ENCODE measurements at places on chromosomes 1 and 21.

- DNase-seq: no peak
These were observed 11.5 kb downstream of the PALMD start for GRCh38 chr1:99657213-99658030.

DNA sequence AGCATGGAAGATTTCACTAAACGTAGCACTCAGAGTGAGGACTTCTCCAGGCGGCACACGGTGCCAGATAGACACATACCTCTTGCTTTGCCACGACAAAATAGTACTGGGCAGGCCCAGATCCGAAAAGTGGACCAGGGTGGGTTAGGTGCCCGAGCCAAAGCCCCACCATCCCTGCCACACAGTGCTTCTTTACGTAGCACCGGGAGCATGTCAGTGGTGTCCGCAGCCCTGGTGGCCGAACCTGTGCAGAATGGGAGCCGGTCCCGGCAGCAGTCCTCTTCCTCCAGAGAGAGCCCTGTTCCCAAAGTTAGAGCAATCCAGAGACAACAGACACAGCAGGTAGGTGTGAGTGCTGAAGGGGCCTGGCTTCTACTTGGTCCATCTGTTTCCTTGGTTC, 38.6 kb downstream of the CLEC20A start:
- no peak for DNase-seq

GRCh38 chr1:180956028-180956640, 43.4 kb downstream of the KIAA1614 start:
- no peak for DNase-seq

DNA sequence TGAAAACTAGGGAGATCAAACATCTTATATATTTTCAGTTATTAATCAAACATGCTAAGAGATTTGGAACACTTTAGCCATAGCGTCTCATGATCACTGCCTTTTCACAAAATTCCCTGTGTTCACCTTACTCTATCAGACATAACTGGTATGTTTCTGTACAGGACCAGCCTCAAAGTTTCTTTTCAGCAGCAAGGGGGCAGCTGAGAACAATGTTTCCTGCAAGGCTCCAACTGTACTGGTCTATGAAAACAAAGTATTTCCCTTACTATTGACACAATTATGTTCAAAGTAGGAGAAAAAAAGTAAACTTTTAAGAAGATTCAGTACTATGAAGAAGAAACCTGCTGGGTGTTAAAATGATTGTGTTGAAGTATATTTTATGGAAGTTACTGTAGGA, 98.5 kb downstream of the ATF6 start:
- DNase-seq: no peak

GRCh38 chr1:28135371-28136168, 40.9 kb downstream of the PTAFR start:
- DNase-seq: no peak

- DNase-seq: no peak
These were observed 1.9 kb upstream of the GPR88 start for GRCh38 chr1:100536031-100536430.

DNA sequence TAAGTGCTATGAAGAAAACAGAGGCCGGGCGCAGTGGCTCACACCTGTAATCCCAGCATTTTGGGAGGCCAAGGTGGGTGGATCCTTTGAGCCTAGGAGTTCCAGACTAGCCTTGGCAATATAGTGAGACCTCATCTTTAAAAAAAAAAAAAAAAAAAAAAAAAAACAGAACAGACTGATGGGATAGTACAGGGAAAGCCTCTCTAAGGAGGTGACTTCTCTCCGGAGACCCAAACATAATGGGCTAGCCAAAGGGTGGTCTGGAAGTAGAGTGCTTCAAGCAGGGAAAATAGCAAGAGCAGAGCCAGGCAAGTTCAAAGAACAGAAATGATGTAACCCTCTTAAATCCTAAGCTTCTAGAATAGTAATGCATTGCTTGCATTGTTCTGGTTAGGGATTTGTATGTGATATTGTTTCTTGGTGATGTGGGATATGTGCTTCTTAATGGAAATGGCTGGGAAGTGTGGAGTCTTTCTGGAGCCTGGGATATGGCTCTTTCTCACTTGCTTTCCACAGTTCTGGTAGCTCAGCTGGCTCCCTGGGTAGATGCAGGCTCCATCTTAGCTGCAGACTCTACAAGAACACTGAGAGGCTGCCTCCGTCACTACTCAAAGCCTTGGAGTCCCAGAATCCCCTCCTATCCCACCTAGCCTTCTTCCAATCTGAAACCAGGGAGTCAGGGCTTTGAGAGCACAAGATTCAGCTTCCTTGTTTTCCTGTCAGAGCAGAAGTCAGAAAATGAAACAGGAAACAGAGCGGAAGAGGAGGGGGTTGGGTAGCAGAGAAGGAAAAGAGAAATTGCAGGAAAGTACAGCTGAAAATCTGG, 1.9 kb upstream of the PIGV start:
- no peak for DNase-seq

GRCh38 chr21:36321325-36322082, 1.5 kb downstream of the MORC3 start:
- no peak for DNase-seq

GRCh38 chr1:45623972-45624371, at the start of gene CCDC17:
Gene CCDC17, minus strand, starts transcription at chr1:45624054. Its CDS starts 145 bp downstream, at chr1:45623909.
- no peak for DNase-seq

DNA sequence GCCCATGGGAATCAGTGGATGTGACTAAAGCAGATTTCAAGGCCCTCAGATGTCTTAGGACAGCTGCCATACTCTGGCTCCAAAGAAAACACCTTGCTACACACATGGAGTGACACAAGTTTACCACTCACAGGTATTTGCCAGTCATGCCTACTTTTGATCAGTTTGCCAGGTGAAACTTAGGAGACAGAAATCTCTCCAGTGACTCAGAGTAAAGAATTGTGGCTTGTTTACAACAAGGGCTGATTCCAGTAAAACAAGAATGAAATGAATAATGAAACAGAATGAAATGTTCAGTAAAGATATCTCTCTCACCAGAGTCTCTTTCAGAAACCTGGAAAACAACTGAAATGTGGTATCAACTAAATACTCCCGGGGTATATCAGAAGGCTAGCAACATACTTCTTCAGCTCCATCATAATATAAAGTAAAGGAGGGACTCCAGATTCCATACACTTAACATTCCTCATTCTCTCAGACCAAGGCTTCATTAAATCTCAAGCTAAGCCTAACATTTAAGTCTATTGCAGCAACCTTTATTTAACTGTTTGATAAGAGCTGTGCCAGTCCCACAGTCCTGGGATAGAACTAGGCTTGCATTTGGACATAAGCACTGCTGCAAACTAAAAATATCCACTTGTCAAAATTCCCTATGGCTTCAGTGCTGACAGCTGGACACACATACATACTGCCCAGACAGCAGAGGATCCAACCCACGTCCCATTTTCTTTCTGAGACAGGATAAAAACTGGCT, 143.3 kb downstream of the SIPA1L2 start:
- no peak for DNase-seq

GRCh38 chr1:29785554-29785953, 549.2 kb downstream of the PTPRU start:
- no peak for DNase-seq

- DNase-seq: no peak
These were observed 176.4 kb downstream of the ETS2 start for GRCh38 chr21:38982096-38982495.

DNA sequence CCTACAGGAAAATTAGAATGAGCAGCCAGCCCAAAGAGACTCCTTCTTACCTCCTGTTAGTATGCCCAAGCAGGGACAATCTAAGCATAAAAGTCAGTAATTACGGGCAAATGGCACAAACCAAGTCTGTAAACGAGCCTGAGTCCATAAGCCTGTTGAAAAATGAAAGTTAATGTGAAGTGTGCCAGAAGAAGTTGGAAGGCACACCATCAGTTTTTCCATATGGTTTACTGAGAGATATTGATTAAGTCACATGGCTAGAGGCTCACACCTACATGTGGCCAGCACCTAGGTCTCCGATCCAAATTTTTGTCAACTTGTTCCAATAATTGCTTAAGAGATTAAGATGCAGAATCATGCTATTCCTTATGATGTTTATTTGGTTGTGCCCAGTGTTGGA, 242.4 kb upstream of the CSF3R start:
- DNase-seq: no peak

GRCh38 chr21:14376854-14377253, 6.1 kb downstream of the HSPA13 start:
- no peak for DNase-seq

DNA sequence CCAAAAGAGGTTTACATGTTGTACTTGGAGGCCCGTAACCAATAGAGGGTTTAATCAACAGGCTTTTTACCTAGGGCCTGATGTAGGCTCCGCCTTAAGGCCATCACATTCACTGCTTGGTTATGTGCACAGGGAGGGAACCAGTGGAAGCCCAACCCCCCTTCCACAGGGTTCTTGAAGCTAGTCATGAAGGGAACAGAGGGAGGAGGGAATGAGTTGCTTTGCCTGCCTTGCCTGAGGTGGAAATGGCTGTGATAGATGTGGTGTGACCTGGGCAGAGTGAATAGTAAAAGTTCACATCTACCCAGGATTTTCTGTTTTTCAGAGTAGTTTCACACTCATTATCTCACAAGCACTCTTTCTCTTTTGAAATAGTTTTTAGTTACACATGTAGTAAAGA, 215.1 kb downstream of the ST6GALNAC3 start:
- no peak for DNase-seq

- no peak for DNase-seq
These were observed 1325.8 kb upstream of the PRMT6 start for GRCh38 chr1:105730701-105731100.

- no peak for DNase-seq
These were observed 19.9 kb downstream of the SOX13 start for GRCh38 chr1:204092632-204093420.

- DNase-seq: no peak
These were observed 28.8 kb downstream of the CFAP74 start for GRCh38 chr1:1974834-1975233.

- DNase-seq: no peak
These were observed 39.4 kb upstream of the NGF start for GRCh38 chr1:115377411-115377810.

GRCh38 chr21:37166733-37167132, 93.7 kb downstream of the TTC3 start:
- DNase-seq: no peak

DNA sequence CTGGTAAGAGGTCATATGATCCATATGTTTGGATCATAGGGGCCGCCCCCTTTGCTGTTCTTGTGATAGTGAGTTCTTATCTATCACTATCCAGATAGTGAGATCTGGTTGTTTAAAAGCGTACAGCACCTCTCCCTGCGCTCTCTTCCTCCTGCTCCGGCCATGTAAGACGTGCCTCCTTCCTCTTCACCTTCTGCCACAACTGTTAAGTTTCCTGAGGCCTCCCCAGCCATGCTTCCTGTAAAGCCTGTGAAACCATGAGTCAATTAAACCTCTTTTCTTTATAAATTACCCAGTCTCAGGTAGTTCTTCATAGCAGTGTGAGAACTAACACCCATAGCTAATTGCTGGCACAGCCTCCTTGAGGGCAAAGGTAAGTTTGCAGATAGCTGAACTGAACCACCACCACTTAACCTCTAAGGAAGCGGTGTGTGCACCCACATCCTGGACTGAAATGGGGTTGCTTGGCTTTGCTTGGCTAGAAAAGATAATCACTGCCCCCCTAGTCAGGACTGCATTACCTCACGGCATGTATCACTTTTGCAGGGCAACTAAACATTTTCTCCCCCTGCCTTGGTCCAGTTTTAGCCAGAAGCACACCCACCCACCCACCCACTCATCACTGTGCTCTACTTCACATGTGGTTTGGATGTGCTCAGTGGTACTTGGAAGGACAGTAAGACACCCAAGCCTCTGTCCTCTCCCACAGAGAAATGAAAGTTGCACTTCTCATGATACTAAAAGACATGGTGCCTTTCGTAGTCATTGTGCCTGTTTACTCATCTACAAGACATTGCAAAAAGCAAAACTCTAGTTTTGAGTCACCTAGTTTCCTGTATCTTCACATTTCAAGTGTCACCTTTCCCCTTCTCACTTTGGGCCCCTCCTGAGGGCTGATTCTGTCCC, 23.1 kb upstream of the PTAFR start:
- DNase-seq: peak; percentile 41

- DNase-seq: no peak
These were observed 15.6 kb downstream of the SZT2 start for GRCh38 chr1:43405219-43405875.

GRCh38 chr1:41802532-41803501, 115.9 kb downstream of the HIVEP3 start:
- peak; percentile 31 for DNase-seq

- DNase-seq: no peak
These were observed 51.4 kb upstream of the RGL1 start for GRCh38 chr1:183753464-183753891.

DNA sequence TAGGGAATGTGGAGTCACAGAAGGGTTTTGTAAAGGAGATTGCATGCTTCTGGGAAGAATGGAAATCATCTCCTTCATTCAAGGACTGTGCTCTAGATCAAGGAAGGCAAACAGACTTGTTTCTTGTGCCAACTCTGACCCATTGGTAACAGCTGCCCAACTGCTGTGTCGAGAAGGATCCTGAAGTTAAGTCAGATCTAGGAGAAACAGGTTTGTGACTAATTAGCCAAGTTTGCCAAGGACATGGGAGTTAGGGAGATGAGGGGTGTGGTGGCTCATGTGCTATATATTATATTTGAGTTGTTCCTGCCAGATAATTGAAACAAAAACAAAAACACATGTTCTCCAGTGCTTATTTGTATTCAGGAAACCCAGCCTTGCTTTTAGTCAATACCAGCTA, 251.2 kb upstream of the USP24 start:
- DNase-seq: no peak

DNA sequence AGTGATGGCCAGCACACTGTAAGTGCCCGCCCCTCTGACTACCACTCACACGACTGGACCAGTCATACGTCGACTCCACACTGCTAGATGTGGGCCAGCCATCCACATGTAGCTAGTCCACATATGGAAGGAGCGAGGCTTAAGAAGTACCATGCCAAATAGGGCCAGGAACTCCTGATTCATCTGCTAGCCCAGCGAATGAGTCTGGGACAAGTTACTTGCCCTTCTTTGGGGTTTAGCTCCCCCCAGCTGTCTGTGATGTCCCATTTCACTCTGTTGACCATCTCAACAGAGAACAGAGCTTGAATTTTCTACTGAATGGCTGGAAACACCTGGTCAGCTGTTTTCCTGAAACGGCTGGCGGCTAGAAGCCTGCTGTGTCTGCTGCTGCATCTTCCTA, 5.8 kb downstream of the CSRP1 start:
- no peak for DNase-seq

DNA sequence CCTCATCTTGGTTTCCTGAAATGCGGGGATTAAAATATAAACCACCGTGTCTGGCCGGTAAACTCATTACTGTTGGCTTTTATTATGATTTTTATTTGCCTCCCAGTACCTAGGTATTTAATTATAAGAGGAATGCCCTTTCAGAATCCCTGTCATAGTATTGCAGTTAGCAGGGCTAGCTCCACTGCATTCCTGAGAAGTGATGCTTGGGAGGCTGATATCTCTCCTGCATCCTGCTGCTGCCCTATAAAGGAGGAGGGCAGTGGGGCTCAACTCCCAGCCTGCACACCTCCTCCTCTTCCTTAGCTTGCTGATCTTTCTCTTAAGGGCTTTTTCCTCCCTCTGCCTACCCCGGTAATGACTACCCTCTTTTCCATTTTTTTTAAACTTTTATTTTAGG, 19.9 kb upstream of the DISC1 start:
- no peak for DNase-seq
